Osteocyte (in vitro differentiated cells): ENCODE measurements at places on chromosomes 13 and 19. TPM values are rescaled to one million over a fixed set of nuclear protein-coding genes. Genes with fewer than 3 reads are reported as not detected.

The NLRP4 gene
- not detected in 2 replicates for total RNA-seq

The FCHO1 gene
- 0.56 and 1.0 TPM in 2 replicates for total RNA-seq

The CCDC70 gene
- total RNA-seq = not detected in 2 replicates

The ASF1B gene
- total RNA-seq = 4.5 and 5.5 TPM in 2 replicates

The IGFL1 gene
- not detected in 2 replicates for total RNA-seq

The ACP7 gene
- not detected in 2 replicates for total RNA-seq

The USPL1 gene
- total RNA-seq = 11.9 TPM in 2 replicates

The GFY gene
- total RNA-seq = not detected in 2 replicates

The SERPINE3 gene
- not detected in 2 replicates for total RNA-seq

The POU4F1 gene
- not detected in 2 replicates for total RNA-seq

The NLRP9 gene
- total RNA-seq = not detected in 2 replicates

The SIGLECL1 gene
- not detected in 2 replicates for total RNA-seq

The KCTD15 gene
- total RNA-seq = 83.2 and 86.8 TPM in 2 replicates

The CA11 gene
- 34.2 and 40.7 TPM in 2 replicates for total RNA-seq

The RFPL4AL1 gene
- not detected in 2 replicates for total RNA-seq

The FOXA3 gene
- total RNA-seq = not detected in 2 replicates

The GRK1 gene
- 0.24 TPM in 1 of 2 replicates, not detected in the other for total RNA-seq

The NPAS1 gene
- 0.71 and 0.99 TPM in 2 replicates for total RNA-seq

The IFNL1 gene
- total RNA-seq = not detected in 2 replicates

The ZNF428 gene
- total RNA-seq = 64.0 and 74.1 TPM in 2 replicates
